ENCODE measurements at places on chromosomes 11 and 22. TPM values are rescaled to one million over a fixed set of nuclear protein-coding genes. Genes with fewer than 3 reads are reported as not detected.

Gene DSCAML1
- total RNA-seq, result not detected

DNA sequence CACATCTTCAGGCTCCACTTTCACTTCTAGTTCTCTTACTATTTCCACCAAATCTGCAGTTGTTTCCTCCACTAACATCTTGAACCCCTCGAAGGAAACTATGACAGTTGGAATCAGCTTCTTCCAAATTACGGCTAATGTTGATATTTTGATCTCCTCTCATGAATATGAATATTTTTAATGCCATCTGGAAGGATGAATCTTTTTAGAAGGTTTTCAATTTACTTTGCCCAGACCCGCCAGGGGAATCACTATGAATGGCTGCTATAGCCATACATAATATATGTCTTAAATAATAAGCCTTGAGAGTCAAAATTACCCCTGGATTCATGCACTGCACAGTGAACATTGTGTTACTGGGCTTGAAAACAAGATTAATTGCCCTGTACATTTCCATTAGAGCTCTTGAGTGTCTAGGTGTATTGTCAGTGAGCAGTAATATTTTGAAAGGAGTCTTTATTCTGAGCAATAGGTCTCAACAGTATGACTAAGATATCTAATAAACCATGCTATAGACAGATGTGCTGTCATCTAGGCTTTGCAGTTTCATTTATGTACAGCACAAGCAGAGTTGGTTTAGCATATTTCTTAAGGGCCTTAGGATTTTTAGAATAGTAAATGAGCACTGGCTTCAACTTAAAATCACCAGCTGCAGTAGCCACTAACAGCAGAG is 48.3 kb upstream of the LRRC55 start:
- DNase-seq, result no peak

GRCh38 chr11:2185324-2186085 is 13.9 kb upstream of the TH start:
- no peak for DNase-seq

GRCh38 chr11:128522943-128523518 is 64.3 kb downstream of the ETS1 start:
- no peak for DNase-seq

Gene JHY
- 2.4 TPM for total RNA-seq

DNA sequence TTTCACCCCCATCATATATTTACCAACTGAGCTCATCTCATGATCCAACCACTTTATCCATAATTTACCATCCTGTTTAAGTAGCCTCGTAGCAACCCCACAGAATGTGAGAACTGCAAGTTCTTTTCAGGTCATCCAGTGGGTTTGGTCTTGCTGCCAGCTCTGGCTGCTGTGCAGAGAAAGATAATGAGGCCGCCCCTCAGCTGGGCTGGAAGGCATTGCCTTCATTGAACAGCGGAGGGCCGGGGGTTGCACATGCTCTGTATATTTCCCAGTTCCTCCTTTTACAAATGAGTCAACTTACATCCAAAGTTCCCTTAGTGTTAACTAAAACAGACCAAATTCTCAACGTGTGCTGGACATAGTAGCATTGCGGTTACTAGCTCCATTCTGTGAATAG is 96.7 kb downstream of the SYN3 start:
- DNase-seq, result no peak

- peak; percentile 24 for DNase-seq
Observed at GRCh38 chr22:23398701-23399366, 181.3 kb downstream of the IGLL1 start.

Gene KRTAP5-7
- not detected for total RNA-seq

DNA sequence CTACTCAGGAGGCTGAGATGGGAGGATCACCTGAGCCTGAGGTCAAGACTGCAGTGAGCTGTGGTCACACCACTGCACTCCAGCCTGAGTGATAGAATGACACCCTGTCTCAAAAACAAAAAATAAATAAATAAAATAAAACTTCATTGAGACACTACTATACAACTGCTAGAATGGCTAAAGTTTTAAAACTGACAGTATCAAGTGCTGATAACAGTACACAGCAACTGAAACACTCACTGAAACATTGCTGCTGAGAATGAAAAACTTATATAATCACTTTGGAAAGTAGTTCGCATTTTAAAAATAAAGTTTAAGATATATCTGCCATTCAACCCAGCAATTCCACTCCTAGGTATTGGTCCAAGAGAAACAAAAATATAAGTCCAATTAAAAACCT is 100.7 kb downstream of the WNT11 start:
- DNase-seq, result no peak

DNA sequence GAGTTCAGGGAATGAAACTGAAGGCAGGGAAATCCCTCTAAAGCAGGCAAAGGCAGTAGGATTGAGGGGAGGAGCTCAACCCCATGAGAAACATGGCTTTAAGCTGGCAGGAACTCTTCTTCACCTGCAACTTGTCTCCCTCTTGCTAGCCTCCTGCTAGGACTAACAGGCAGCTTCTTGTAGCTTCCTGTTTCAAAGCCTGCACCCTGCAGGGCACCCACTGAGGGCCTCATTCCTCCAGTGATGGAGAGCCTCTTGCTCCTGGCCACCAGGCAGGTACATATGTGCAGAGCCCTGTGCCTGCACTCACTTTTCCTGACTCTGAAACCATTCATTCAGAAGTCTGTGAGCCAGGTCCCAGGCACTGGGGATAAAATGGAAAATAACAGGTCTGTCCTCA is 137.0 kb downstream of the SERGEF start:
- peak; percentile 35 for DNase-seq

DNA sequence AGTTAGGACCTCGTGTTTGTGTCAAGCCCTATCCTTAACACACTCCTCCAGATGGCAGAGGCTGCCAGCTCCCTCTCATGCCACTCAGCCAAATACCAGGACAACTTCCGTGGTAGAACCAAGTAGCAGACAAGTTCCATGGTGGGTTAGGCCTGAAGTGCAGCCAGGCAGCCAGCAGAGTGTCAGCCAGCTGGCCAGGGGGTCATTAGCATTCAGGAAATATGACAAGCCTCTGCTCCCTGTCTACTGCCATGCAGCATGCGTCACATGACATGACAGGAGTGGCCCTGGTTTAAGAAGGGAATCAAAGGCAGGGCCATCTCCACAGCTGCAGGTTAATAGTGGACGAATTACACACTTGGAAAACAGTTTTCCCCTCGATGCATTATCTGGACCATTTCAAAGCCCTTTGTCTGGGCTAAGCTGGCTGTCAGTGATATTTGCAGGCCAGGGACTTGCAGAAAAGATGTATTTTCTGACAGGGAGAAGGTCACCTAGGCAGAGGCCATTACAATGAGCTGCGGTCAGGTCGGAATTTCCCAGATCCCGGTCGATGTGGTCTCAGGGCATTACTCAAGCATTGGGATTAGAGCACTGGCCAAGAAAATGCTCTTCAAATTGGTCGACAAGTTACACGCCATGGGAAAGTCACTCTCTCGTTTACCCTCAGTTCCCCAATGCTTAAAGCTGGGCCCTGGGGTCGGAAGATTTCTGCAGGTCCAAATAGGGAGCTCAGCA is 461.7 kb upstream of the CADM1 start:
- peak; percentile 52 for DNase-seq

DNA sequence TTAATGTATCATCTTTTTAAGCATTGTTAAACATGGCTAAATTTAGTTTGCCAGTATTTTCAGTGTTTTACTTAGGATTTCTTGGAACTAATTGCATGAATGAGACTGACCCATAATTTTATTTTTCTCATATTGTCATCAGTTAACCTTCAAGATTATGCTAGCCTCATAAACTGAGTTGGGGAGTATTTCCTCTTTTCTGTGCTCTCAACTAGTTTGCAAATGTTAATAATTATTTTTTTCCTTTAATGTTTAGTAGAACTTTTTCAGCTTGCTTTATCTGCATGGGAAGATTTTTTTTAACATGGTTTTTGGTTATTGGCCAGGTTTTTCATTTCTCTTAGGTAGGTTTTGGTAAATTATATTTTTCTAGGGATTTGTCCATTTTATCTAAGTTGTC is 235.4 kb upstream of the SESN3 start:
- no peak for DNase-seq

- no peak for DNase-seq
Observed at GRCh38 chr11:125588505-125588904, 4.1 kb upstream of the STT3A start.

DNA sequence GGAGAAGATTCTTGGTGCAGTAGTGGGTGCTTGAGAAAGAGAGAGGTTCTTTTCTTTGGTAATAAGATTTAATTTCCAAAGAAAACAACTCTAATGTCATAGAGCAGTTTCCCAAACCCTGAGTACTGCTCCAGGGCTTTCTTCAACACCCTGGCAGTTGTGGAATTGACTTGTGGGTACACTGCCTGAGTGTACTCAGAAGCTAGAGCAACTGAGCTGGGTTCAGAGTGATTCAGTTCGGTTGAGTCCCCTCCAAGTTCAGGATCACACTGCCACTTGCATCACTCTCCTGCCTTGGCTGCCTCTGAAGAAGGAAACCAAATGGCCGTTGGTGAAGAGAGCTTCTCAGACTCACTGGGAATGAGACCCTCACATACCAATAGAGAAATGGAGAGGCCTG is 5.3 kb downstream of the DMC1 start:
- no peak for DNase-seq

Gene B4GALNT4
- total RNA-seq, result not detected

GRCh38 chr11:47573321-47573720 is 5.4 kb downstream of the KBTBD4 start:
- DNase-seq, result no peak

Gene C22orf23
- total RNA-seq, result not detected

Gene MAPK1
- total RNA-seq, result 113 TPM

DNA sequence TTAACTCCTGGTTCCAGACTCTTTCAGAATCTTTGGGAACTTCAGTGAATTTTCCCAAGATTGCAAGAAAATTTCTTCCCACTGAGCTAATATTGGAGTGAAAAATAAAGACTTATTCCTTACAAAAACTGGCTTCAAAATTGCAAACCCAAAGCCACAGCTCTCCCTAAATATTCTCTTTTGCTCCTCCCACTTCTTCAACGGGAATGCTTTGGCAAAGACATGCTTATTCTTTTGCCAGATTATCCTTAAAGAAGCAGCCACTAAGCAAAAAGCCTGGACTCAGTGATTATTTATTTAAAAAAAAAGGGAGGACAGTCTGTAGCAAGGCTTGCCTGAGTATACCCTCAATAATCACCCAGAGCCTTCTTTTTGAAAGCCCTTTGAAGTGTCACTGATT is 902.4 kb upstream of the CCDC90B start:
- no peak for DNase-seq

- peak; percentile 43 for DNase-seq
Observed at GRCh38 chr11:62146476-62147200, 22.8 kb downstream of the INCENP start.

- peak; percentile 99 for DNase-seq
Observed at GRCh38 chr11:66981976-66982578, 7.0 kb downstream of the C11orf86 start.

GRCh38 chr22:41568811-41569210 is 8.0 kb downstream of the CSDC2 start:
- no peak for DNase-seq

GRCh38 chr11:83093634-83094033 is 21.9 kb upstream of the RAB30 start:
- no peak for DNase-seq

Gene MISFA
- total RNA-seq, result 0.91 TPM

Gene DLG2
- 0.13 TPM for total RNA-seq

GRCh38 chr11:108216988-108217387 is 5.5 kb downstream of the NPAT start:
- no peak for DNase-seq

DNA sequence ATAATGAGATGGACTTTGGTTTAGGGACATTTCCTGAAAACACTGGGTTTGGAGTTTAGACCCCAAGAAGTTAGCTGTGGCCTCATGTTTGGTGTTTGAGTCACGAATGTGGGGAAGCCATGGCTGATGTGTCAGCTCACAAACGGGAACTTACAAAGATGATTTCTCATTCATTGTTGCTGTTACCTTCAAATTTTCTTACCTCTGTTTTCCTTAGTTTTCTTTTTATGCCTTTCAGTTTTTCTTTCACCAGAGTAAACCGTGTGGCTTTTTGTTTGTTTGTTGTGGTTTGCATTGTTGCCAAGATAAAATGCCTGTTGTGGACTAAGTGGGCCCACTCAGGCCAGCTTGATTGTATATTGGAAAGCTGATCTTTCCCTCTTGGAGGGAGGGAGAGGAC is 89.1 kb downstream of the SWAP70 start:
- DNase-seq, result peak; percentile 73

GRCh38 chr11:20158597-20159257 is 1.5 kb downstream of the DBX1 start:
- DNase-seq, result peak; percentile 56

Gene NELL1
- total RNA-seq, result not detected

Gene THRSP
- not detected for total RNA-seq

Gene RFPL1
- total RNA-seq, result not detected

Gene RASGRP2
- 0.08 TPM for total RNA-seq

Gene MS4A15
- total RNA-seq, result not detected

DNA sequence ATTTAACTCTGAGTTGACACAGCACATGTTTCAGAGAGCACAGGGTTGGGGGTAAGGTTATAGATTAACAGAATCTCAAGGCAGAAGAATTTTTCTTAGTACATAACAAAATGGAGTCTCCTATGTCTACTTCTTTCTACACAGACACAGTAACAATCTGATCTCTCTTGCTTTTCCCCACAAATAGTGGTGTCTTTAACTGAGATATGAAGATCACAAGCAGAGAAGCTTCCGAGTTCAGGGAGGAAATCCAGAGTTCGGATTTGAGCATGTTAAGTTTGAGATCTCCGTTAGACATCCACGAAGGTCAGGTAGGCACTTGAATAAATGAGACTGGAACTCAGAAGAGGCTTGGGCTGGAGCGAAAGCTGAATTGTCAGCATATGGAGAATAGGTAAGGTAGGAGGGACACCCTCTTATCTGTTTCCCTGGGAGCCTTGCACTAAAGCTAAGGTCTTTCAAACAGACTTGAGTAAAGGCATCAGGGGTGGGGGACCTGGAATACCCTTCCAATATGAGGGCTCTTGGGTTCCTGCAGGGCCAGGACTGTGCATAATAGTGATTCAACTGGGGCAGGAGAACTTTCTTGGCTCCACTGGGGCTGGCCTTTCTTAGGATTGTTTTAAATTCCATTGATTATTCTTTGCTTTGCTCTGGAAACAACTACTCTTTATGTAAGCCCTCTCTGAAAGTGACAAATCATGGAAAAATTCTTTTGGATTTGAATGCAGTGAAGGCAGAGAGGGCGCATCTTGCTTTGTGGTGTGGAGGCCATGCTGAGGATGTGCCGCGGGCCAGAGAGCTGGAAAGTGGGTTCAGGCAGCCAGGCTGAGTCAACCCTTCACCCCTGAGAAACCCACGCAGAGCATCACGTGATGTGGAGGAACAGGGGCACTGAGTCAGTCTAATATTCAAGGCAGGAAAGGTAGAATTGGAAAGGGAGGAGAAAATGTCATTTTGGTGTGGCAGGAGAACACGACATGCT is 62.7 kb upstream of the AMPD3 start:
- DNase-seq, result no peak

GRCh38 chr22:37397226-37397625 is 30.1 kb downstream of the ELFN2 start:
- DNase-seq, result no peak

Gene GGT5
- not detected for total RNA-seq

Gene APLNR
- total RNA-seq, result not detected

Gene TKFC
- total RNA-seq, result 28.5 TPM

Gene CBLIF
- not detected for total RNA-seq

- DNase-seq, result no peak
Observed at GRCh38 chr11:7849018-7849417, 52.3 kb upstream of the OR5P2 start.

All from SJSA1 (cell line).